Activated CD4-positive, alpha-beta memory T cell treated with anti-CD3 and anti-CD28 coated beads, Interleukin-2, amount 10 ng/mL, durations not matched to agents 7 days and 5 days (primary cell): ENCODE measurements at places on chromosomes 11 and 22.

GRCh38 chr22:49996518-49997250 is 15.9 kb downstream of the IL17REL start:
- H3K27ac ChIP-seq, result no peak overlapping the region
- H3K4me3 ChIP-seq, result no peak overlapping the region
- no peaks in the 10 kb centered on the region for H3K36me3 ChIP-seq
- H3K4me1 ChIP-seq, result peaks cover 14% of the 10 kb centered on the region
- peaks cover 4% of the 10 kb centered on the region for H3K27me3 ChIP-seq

DNA sequence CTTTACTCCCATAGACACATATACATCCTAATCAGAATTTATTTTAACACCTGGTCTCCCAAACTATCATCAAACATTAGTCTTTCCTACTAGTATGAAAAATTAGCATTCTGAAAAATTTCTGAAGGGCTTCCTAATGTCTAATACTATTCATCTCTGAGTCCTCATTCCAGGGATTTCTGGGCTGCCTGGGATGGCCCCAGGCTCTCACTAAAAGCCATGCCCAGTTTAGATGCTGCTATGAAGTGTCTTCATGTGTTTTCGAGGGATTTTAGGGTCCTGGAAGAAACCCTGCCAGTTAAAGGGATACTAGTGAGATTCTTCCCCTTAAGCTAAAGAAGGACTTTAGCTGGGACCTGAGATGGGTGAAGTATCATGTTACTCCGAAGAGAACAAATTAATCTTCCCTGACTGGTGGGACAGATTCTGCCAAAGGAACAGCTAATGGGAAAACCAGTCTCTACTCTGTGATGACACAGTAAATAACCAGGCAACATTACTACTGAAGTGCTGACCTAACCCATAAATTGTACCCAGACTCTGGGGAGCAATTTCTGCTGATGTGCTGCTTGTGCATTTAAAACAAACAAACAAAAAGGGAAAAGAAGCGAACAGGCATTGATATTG is 342.6 kb downstream of the SOX6 start:
- H3K27me3 ChIP-seq, result no peaks in the 10 kb centered on the region
- DNase-seq, result no peak
- no peak overlapping the region for H3K27ac ChIP-seq
- H3K36me3 ChIP-seq, result no peaks in the 10 kb centered on the region
- H3K4me3 ChIP-seq, result no peak overlapping the region
- H3K4me1 ChIP-seq, result no peaks in the 10 kb centered on the region

DNA sequence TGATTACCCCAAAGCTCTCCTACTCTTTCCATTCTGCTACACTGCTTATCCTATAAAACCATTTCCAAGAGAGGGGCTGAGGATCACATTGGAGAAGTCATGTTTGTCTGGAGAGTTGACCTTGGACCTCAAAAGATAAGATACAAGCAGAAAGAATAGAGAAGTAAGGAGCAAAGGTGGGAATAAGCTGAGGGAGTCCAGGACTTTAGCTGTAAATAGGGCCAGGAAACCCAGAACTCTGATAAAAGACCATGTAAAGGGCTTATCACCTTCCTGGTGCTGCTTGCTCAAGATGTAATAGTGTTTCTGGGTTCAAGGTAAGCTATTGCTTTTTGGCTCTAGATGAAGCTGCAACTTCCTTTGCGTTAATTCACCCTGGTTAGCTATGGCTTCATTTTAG is 32.8 kb upstream of the CCDC90B start:
- H3K4me1 ChIP-seq, result no peaks in the 10 kb centered on the region
- no peak overlapping the region for H3K4me3 ChIP-seq
- H3K27me3 ChIP-seq, result peaks cover 21% of the 10 kb centered on the region
- H3K27ac ChIP-seq, result no peak overlapping the region

- H3K4me1 ChIP-seq, result peaks cover 12% of the 10 kb centered on the region
- H3K4me3 ChIP-seq, result peak overlapping the region; percentile 8
- H3K27ac ChIP-seq, result no peak overlapping the region
- no peak for DNase-seq
Observed at GRCh38 chr11:31826536-31827438, 15.7 kb upstream of the PAX6 start.

DNA sequence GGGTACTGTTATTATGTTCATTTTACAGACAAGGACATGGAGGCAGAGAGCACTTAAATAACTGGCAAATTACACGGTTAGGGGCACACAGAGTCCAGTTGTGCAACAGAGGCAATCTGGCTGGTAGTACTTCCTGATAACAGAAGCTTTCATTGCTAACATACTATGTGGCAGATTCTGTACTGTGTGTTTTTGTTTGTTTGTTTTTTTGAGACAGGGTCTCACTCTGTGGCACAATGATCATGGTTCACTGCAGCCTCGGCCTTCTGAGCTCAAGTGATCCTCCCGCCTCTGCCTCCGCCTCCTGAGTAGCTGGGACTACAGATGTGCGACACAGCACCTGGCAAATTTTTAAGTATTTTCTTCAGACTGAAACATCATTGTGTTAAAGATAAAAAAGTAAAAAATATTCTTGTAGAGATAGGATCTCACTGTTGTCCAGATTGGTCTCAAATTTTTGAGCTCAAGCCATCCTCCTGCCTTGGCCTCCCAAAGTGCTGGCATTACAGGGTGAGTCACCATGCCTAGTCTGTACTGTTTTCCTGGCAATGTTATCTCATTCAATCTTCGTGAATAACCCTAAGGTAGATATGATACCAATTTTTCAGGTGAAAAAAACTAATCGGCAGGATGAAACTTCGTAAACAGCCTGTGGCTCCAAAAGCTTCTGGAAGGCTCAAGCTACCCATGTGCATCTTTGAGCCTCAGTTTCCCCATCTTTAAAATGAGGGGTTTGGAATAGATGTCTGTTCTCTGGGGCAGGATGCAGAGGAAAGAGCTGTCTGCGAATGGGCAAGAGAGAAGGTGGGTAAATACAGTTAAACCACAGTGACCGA is 921 bp upstream of the NUCB2 start:
- H3K4me1 ChIP-seq, result peaks cover 36% of the 10 kb centered on the region
- H3K4me3 ChIP-seq, result peak overlapping the region; percentile 67
- no peak for DNase-seq
- H3K27me3 ChIP-seq, result peaks cover 25% of the 10 kb centered on the region
- H3K27ac ChIP-seq, result peak overlapping the region; percentile 53
- peaks cover 7% of the 10 kb centered on the region for H3K36me3 ChIP-seq

DNA sequence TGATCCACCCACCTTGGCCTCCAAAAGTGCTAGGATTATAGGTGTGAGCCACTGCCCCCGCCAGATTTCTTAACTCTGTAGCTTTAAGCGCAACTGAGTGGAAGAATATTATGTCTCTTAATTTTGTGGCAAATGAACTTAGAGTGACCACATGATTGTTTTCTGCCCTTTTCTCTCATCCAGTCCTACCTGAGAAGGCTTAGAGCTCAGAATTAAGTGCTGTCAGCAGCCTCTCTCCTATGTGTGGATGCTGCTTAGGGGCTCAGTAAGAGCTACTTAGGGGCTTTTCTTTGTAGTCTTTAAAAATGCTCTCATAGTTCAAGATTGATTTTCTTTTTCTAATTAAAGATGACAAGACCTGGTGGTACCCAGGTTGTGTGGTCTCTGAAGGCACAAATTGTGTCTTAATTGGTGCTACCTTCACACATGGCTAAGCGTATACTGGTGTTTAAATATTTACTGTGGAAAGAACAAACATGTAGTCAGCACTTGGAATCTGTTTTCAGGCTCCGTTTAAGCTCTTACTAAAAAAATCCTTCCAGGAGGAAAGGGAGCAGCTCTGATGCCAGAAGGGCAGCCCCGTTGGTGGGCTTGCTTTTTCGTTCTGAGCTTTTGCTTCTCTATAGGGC is 59.3 kb downstream of the DEPDC5 start:
- H3K27me3 ChIP-seq, result no peaks in the 10 kb centered on the region
- H3K4me3 ChIP-seq, result no peak overlapping the region
- peaks cover 2% of the 10 kb centered on the region for H3K4me1 ChIP-seq
- no peak overlapping the region for H3K27ac ChIP-seq
- no peak for DNase-seq
- H3K36me3 ChIP-seq, result peaks cover 57% of the 10 kb centered on the region

DNA sequence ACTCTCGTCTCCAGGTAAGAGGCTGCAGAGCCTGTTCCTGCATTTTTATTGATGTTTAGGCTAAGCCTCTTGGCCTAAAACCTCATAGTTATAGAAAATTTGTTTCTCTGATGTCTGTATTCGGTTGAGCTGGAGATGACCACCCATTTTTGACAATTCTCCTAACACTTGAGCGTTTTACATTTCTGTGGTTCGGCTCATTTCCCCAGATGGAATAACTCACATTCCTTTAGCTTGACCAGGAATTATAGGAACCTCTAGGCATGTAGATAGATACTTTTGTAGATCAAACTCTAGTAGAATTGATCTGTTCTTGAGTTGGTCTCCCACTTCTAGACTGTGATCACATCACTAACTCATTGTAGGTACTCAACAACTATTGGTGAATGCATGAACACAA is 172.6 kb upstream of the CADM1 start:
- no peak for DNase-seq
- no peaks in the 10 kb centered on the region for H3K4me1 ChIP-seq
- H3K27me3 ChIP-seq, result no peaks in the 10 kb centered on the region
- H3K27ac ChIP-seq, result no peak overlapping the region
- H3K4me3 ChIP-seq, result no peak overlapping the region
- H3K36me3 ChIP-seq, result no peaks in the 10 kb centered on the region

DNA sequence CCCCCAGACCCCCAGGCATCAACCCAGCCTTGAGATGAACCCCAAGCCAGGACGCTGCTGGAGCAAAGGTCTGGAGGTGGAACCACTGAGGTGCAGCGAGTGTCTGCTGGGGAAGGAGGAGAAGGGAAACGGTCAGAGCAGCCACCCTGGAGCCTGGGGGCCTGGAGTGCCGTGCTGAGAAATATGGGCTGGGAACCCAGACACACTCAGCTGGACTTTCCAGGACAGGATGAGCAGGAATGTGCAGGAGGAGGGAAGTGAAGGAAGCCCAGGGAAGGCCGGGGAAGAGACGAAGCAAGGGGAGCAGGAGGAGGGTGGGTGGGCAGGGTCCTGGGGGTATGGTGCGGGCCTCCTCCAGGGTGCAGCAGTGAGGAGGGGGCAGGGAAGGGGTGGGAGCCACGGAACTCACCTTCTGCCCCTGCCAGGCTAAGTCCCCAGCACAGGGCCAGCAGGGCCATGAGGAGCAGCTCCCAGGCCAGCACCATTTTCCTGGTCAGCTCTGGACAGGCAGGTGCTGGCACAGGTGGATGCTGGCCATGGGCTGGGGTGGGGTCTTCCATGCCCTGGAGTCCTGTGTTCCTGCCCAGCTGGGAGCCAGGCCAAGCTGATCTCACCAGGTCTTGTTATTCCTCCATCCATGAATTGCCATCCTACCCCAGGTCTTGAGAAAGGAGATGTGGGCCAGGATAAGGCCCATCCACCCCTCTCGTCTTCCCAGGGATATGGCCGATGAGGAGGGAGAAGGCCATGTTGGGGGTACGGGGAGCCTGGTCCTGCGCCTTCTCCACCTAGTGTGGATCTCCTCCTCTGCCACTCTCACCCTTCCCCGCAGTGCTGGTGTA is 40.0 kb downstream of the CSF2RB start:
- H3K36me3 ChIP-seq, result no peaks in the 10 kb centered on the region
- no peak overlapping the region for H3K27ac ChIP-seq
- DNase-seq, result no peak

GRCh38 chr11:117900720-117901440 is 24.4 kb upstream of the FXYD6 start:
- no peak overlapping the region for H3K27ac ChIP-seq
- peaks cover 9% of the 10 kb centered on the region for H3K4me1 ChIP-seq
- no peak for DNase-seq
- no peak overlapping the region for H3K4me3 ChIP-seq

GRCh38 chr22:37498289-37498909 is 12.2 kb upstream of the MFNG start:
- no peaks in the 10 kb centered on the region for H3K36me3 ChIP-seq
- DNase-seq, result peak; percentile 75
- no peak overlapping the region for H3K4me3 ChIP-seq
- H3K27ac ChIP-seq, result no peak overlapping the region
- peaks cover 18% of the 10 kb centered on the region for H3K27me3 ChIP-seq
- peaks cover 12% of the 10 kb centered on the region for H3K4me1 ChIP-seq

DNA sequence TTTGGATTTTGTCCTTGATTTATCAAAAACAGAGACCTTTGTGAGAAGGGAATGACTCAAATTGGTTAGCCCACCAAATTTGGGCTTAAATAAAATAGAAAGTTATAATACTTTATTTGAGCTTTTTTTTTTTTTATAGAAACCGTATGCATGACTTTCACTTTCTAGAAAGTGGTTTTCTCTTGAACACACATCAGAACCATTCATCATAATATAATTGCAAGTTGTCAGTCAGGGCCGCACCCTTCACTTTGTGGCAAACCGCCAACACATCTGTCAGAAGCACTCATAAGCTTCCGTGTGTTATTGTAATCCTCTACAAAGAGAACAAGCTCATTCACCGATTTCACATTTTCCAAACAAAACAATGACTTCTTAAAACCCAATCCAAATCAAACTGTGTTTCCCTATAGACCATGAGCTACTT is 76.1 kb downstream of the SOX6 start:
- no peak overlapping the region for H3K4me3 ChIP-seq
- H3K27ac ChIP-seq, result no peak overlapping the region
- DNase-seq, result no peak
- H3K27me3 ChIP-seq, result no peaks in the 10 kb centered on the region
- H3K4me1 ChIP-seq, result no peaks in the 10 kb centered on the region

DNA sequence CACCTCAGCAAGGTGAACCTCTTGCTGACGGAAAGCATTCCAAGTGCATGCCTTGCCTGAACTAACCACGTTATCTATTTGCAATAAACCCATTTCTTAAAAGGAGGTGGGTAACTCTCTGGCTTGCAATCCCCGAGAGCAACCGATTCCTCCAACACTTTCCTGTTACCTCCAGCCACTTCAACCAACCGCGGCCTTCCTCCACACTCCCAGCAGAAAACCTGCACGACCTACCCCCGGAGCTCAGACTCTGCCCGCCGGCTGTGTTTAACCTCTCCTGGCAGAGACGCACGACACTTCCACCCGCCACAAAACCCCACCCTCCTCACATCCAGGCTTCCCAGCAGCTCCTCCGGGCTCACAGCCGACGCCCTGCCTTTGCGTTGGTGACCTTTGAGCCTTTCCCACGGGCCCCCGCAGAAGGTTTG is 708 bp downstream of the SCO2 start:
- peak overlapping the region; percentile 86 for H3K4me3 ChIP-seq
- H3K27me3 ChIP-seq, result no peaks in the 10 kb centered on the region
- no peak for DNase-seq
- peak overlapping the region; percentile 89 for H3K27ac ChIP-seq
- peaks cover 51% of the 10 kb centered on the region for H3K36me3 ChIP-seq
- peaks cover 43% of the 10 kb centered on the region for H3K4me1 ChIP-seq
